ENCODE measurements at places on chromosomes 12 and 14.

- no peak for DNase-seq
Observed at GRCh38 chr14:65704437-65704836, 291.9 kb downstream of the FUT8 start.

DNA sequence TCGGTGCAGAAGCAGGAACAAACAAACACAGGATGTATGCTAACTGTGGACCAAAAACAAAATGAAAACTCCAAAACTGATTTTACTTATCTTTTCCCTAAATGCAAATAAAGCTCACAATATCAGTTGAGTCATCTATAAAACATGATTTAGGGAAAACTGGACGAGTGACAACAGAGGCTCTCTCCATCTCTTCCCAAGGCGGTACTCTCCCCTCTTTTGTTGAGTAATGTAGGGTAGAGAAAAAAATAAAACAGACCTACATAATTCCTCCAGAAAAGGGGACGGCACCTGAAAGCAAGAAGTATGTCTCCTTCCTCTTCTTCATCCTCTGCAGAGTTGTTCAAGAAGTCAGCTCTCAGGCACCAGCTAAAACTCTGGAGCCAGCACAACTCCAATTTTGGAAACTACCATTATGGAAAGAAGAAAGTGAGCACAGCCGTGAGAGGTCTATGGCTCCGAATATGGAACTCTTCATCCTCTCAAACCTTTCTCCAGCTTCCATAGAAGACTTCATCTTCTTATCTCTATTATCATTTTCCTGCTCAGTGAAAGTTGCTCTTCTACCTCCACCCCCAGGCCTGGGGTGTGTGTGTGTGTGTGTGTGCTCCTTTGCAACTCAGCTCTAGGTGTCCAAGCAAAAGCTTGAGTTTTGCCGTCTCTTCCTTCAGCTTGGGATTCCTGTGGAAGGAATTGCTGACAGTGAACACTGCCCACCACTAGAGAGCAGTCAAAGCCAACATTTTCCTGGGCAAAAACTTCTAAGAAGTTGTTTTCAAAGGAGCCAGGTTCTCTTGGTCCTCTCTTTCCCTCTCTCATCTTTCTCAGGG, 155.4 kb downstream of the DIO2 start:
- DNase-seq: peak; percentile 39

- no peak for DNase-seq
Observed at GRCh38 chr12:124609041-124609989, 41.9 kb upstream of the NCOR2 start.

- DNase-seq: no peak
Observed at GRCh38 chr12:113740699-113741098, 225.4 kb downstream of the RBM19 start.

GRCh38 chr14:104249706-104250105, 111.3 kb downstream of the KIF26A start:
- DNase-seq: no peak

GRCh38 chr12:105158876-105159275, 51.3 kb downstream of the WASHC4 start:
- DNase-seq: no peak

DNA sequence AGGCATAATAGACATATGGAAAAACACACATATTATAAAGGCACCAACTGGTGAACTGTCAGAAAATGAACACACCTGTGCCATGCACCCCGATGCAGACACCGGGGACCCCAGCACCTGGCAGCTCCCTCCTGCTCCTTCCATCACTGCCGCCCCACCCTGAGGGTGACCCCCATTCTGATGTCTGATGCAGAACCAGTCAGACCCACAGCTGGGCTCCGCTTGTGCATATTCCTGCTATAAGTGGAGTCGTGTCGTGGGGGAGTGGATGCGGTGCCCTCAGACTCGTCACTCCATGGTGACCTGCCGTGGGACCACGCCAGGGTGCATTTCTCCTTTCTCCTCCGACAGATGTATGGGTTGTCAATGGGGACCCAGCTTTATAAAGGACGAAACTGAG, 45.7 kb upstream of the MEG3 start:
- DNase-seq: no peak

DNA sequence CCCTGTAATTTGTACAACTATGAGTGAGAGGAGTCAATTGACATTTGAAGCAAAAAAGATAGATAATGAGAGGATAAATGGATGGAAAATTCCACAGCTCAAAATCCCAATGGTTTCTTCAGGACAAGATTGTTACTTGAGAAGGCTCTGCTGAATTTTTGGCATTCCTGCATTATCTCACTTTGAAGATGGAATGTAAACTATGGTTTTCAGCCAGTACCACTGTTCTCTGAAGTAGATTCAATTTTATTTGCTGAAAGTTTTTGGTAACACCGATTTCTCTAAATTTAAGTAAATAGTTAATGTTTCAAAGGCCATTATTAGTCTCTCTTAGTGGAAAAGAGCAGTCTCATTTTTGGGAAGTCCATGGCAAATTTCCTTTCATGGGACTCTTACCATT, 121.9 kb upstream of the SLC38A2 start:
- no peak for DNase-seq

DNA sequence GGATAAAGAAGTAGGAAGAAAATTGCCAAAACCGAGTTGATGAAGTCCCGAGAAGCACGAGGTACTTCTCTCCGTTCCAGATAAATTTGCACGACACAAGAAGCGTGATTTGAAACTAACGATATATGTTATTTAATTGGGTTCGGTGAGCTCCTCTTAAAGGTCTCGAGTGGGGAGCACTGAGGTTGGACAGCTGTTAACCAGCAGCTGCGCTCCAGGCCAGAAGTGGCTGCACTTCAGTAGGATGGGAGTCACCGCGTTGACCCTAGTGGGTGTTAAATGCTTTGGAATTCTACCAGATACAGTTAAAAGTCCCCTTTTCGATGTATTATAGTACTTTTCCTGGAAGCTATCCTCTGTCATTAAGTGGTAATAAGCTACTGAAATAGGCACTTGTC, 953 bp upstream of the DCAF5 start:
- no peak for DNase-seq

DNA sequence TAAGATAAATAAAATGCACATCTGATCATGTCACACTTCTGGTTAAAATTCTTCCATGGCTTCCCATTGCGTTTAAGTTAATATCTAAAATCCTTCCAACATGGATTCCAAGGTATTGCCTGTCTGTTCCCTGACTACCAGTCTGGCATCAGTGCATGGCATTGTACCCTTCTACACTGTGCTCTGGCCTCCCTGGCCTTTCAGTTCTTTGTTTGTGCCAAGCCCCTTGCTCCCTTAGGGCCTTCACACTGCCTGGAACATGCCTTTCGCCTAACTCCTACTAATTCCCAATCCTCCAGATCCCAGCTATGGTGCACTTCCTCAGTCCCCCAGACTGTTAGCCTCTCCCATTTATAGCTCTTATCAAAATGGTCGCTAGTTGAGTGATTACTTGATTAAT, 6.3 kb downstream of the CIPC start:
- DNase-seq: no peak
